ENCODE measurements at places on chromosomes 11 and 22.
A peak's percentile ranks its signal among the peaks of the same experiment; 100 is the strongest.

DNA sequence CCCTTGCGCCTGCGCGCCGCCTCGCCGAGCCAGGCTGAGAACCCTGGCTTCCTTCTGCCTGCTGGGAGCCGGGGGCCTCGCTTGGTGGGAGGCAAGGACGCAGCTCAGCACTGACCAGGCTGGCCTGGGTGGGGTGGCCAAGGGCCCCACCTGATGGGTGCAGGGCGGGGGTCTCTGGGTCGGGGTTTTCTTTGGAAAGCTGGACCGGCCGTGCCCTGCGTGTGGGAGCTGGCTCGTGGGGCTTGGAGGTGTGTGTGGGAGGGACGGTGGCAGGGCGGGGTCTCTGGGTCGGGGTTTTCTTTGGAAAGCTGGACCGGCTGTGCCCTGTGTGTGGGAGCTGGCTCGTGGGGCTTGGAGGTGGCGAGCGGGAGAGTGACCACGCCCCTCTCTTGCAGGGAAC is 6.2 kb downstream of the GRAMD4 start:
- no peak for DNase-seq

GRCh38 chr11:2903672-2904011 is 18.1 kb upstream of the CDKN1C start:
- no peak for DNase-seq

- DNase-seq: no peak
Measured at GRCh38 chr22:22730655-22731373, 86.4 kb downstream of the GGTLC2 start.

DNA sequence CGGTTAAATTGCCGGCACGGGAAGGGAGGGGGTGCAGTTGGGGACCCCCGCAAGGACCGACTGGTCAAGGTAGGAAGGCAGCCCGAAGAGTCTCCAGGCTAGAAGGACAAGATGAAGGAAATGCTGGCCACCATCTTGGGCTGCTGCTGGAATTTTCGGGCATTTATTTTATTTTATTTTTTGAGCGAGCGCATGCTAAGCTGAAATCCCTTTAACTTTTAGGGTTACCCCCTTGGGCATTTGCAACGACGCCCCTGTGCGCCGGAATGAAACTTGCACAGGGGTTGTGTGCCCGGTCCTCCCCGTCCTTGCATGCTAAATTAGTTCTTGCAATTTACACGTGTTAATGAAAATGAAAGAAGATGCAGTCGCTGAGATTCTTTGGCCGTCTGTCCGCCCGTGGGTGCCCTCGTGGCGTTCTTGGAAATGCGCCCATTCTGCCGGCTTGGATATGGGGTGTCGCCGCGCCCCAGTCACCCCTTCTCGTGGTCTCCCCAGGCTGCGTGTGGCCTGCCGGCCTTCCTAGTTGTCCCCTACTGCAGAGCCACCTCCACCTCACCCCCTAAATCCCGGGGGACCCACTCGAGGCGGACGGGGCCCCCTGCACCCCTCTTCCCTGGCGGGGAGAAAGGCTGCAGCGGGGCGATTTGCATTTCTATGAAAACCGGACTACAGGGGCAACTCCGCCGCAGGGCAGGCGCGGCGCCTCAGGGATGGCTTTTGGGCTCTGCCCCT is 529 bp upstream of the CCND1 start:
- DNase-seq: peak; percentile 70

GRCh38 chr22:24409707-24410106 is 17.7 kb upstream of the ADORA2A start:
- DNase-seq: no peak

GRCh38 chr11:69173331-69173730 is 17.6 kb downstream of the SMIM38 start:
- no peak for DNase-seq

GRCh38 chr11:73939096-73939495 is 11.7 kb upstream of the DNAJB13 start:
- DNase-seq: peak; percentile 26

DNA sequence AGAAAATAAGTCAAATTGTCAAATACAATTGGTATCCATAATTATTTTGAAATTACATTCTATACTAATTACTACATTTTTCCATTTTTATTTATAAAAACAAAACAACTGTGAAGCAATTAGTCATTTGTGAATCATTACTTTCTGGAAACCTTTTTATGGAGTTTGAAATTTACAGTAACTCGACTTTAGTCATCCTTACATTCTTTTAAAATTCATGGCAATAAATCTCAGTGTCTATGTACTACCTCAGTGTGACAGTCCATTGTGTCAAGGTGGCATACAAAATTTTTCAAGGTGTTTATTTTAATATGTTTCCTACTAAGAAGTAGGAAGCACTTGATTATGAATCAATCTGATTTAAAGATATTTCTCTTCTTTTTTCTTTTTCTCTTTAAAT is 1949.4 kb upstream of the RAG2 start:
- DNase-seq: peak; percentile 45

DNA sequence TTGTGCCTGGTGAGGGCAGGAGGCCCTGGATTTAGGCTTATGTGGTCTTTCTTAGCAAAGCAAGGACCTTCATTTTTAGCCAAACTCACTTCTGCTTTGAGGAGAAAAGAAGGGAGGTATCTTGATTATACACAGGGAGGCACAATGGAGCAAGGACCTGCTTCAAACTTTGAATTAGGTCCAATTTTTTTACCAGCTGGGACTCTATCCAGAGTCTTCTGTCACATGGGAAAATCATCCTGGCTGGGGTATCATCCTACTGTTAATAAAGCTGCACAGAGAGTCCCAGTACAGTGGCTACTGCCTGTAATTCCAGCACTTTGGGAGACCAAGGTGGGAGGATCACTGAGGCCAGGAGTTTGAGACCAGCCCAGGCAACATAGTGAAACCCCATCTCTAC is 87.8 kb downstream of the CWC15 start:
- DNase-seq: no peak

DNA sequence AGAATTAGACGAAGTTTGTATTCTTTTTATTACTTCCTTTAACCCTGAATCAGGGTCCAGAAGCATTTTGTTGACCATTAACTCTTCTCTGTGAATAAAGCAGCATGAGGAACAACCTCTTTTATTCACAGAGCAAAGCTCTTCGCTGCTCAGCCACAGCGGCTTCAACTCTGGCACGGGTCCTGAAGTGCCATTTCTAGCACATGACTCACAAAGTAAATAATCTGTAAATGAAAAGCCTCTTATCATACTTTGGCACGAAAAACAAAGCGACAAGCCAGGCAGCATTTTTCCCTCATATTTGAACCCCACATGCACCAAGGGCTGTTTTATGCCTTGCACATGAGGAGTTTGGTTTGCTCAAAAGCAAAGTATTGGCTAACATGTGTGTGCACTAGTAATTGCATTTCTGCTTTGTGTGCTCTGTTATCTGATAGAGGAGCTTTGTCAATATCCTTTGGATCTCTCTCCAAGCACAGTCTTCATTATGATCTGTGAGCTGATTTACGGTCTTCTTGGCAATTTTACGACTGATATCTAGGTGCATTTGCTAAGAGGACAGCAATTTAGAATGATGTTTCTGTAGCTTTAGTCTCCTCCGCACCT is 33.0 kb upstream of the APOBEC3A start:
- DNase-seq: peak; percentile 84

DNA sequence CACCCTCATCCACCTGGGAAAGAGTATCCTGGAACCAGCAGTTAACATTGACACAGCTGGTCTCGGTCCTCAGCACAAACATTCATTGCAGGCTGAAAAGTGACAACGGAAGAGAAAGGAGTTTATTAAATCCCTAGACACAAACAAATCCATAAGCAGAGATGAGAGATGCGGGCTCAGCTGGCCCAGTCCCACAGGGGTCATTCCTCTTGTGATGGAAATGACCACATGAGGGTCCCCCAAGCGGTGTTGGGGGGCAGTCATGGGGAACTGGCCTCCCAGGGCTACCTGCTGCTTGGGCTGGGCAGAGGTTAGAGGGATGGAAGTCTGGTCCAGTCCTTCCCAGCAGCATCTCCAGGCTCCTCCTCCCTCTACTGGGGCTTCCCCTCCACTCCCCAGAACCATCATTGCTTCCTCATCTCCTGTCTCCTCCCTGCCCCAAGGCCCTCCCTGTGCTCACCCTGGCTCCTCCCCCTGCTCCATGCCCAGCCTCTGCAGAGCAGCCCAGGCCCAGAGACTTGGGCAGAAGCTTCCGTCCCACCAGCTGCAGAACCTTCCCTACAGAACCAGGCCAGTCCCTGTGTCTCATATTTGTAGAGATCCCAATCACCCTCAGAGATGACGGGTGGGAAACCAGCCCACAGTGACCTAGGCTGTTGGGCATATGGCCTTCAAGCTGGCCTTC is 5.4 kb upstream of the IGLL5 start:
- DNase-seq: peak; percentile 19

DNA sequence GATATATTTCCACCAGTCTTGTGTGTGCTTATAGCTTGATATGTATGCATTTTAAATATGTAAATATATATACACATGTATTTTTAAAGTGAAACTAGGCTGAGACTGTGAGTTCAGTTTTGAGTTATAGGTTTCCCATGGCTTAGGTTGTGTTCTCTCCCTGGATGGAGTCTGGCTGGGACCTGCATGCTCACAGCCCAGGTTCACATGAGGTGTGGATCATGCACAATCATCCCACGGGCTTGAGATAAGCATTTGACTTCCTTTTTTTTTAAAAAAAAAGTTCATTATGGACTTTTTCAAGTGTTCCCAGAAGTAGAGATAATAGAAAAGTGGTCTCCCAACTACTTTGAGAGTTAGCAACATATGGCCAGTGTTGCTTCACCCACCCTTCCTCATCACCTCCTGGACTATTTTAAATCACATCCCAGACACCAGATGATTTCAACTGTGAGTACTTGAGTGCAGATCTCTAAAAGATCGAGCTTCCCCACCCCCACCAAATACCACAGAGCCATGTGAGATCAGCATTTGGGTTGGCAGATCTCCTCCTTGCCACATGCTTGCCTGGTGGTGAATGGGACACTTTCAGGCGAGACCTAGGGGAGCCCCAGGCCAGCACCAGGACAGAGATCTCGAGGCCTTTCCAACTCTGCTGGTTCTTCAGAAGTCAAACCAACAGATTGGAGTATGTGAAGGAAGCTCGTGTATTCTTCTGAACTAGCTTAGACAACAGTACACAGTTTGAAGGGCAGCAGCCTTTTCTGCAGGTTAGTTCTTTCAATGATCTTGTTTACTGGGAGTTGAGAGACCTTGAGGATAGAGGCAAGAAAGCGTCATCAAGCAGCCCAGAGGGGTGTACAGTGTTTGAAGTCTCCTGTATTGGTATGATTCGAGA is 15.9 kb downstream of the MED15 start:
- no peak for DNase-seq

- DNase-seq: peak; percentile 77
Measured at GRCh38 chr11:19742588-19743292, 30.1 kb downstream of the NAV2 start.

DNA sequence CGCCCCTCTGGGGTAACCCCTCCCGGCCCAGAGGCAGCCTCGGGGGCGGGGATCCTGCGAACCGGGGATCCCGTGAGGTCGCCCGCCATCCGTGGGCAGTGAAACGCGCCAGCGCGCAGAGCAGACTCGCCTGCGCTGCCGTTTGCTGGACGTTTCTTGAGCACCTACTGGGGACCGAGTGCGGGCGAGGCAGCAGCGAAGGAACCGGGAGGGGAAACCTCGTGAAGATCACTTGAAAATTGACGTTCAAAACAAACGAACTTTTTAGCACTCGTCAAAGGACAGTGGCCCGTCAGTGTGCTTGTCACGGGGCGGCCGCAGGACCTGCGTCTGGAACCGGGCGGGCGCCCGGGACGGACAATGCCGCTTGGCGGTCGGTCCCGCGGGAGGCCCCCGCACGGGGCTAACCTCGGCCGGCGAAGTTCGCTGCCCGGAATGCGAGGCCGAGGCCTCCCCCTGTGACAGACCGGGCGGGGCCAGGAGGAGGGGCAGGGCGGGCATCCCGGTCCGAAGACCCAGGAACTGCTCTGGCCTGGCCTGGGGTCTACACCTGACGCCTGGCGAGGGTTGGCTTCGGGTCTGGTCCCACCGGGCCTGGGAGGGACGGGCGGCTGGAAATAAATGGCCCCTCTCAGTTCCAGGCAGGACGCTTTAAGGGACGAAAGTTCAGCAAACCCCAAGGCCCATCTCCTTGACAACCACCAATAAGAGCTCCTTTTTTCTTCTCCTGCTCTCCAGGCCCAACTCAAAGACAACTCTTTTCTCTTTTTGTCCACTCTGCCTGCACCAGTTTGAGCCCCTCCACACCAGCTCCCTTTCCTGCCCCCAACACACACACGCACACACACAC is 723 bp upstream of the SCUBE1 start:
- DNase-seq: no peak
